ENCODE measurements at places on chromosomes 13 and 19.
A peak's percentile ranks its signal among the peaks of the same experiment; 100 is the strongest.

- DNase-seq, result no peak
Observed at GRCh38 chr19:10207026-10207425, 12.3 kb upstream of the DNMT1 start.

DNA sequence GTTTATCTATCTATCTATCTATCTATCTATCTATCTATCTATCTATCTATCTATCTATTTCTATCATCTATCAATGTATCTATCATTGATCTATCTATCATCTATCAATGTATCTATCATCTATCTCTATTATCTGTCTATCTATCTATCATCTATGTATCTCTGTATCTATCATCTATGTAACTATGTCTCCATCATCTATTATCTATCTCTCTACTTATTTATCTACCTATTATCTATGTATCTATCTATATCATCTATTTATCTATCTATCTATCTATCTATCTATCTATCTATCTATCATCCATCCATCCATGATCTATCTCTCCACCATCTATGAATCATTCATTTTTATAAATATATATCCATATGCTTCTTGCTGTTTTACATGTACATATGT, 15.8 kb downstream of the CYP4F3 start:
- no peak for DNase-seq

DNA sequence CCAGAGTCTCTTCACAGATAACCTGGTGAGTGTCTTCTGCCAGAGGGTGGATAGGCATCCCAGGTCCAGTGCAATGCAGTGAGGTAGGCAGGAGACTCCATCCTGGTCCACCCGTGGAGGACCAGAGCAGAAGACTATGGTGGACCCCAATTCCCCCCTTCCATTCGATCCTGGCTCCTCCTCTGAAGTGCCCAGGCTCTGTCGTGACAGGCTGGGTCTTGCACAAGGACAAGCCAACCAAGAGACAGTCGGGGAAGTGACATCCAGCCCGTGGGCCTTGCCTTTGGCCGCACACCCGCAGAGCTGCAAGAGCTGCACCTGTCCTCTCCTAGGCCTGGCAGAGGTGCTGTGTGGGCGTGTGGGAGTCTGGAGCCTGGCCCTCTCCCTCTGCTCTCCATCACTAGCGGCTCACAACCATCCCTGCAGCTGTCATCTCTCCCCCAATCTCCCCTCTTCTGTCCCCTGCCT, 3.1 kb downstream of the ZNF784 start:
- DNase-seq, result no peak

- peak; percentile 83 for DNase-seq
Observed at GRCh38 chr19:12666265-12667048, at the start of the genes MAN2B1 and WDR83. TSS of gene MAN2B1 (minus strand) at chr19:12666742. CDS start at chr19:12666701, 41 bp downstream. TSS of gene WDR83 (plus strand) at chr19:12666807. CDS start at chr19:12669791, 2,984 bp downstream.

GRCh38 chr19:17784201-17785008, 10.5 kb upstream of the B3GNT3 start:
- peak; percentile 62 for DNase-seq

GRCh38 chr13:33119856-33120543, 103.8 kb downstream of the KL start:
- DNase-seq, result no peak

GRCh38 chr13:101565317-101565716, 112.8 kb downstream of the ITGBL1 start:
- no peak for DNase-seq

DNA sequence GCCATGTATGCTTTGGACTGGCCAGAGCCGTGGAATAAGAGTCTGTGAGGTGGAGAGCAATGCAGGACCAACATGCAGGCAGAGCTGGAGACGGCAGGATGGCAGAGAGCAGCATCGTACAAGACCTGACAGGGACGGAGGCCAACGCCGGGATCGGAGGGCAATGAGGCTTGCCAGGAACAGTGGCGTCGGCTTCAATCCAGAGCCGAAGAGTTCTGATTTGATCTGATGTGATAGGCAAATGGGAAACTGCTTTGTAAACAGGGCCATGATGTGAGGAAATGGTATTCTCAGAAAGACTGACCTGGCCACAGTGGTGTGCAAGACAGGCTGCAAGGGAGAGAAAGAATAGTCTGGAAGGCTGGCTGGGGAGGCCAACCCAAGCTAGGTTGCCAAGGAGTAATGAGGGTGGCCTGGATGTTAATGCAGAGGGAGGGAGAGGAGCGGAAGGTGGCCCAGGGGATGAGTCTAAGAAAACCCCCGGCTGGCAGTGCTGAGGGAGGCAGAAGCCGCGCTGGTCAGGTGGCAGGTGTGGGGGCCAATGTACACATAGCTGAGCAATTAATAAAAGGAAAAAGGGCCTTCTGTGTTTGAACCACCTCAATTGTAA, 26.7 kb downstream of the RCBTB2 start:
- DNase-seq, result no peak

GRCh38 chr19:46009530-46010510, 13.0 kb downstream of the PGLYRP1 start:
- DNase-seq, result peak; percentile 55

GRCh38 chr13:95212983-95213850, 88.0 kb downstream of the ABCC4 start:
- no peak for DNase-seq

DNA sequence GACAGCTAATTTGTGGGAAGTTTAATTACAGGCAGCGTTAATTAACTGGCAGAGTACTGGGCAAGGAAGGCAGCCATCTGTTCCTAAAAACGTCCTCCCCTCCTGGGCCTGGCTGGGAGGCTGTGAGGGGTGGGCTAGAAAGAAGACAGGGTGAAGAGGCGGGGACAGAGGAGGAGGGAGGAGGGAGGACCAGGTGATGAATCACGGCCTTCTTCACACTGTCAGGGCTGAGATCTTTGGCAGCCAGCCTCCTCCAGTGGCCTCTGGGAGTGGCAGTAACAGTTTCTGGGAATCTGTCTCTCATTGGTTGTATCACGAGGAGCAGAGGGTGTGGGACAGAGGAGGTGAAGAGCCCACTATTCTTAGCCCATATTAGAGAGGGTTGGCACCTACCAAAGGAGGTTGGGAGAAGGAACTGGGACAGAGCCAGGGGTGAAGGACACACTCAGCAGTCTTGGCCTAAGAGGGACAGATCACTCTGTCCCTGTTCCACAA, 9.6 kb upstream of the ZNRF4 start:
- no peak for DNase-seq

GRCh38 chr13:35675651-35676050, 199.2 kb upstream of the MAB21L1 start:
- no peak for DNase-seq

- no peak for DNase-seq
Observed at GRCh38 chr13:35987572-35988513, 143.3 kb downstream of the DCLK1 start.

GRCh38 chr13:22219709-22220108, 548.8 kb downstream of the FGF9 start:
- DNase-seq, result no peak

DNA sequence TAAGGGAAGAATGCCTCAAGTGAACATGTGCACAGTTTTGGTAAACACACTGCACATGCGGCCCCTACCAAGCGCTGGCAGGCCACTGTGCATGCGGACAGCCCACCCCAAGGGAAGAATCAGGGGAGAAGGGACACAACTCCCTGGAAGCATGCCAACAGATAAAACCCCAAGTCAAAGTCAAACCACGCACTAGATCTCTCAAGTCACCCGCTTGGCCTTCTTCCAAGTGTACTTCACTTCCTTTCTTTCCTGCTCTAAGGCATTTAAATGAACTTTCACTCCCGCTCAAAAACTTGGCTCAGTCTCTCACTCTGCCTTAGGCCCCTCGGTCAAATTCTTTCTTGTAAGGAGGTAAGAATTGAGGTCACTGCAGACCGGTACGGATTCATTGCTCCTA, 4.6 kb upstream of the RFXAP start:
- no peak for DNase-seq

GRCh38 chr19:35155441-35155840, 906 bp downstream of the FXYD5 start:
- no peak for DNase-seq

- DNase-seq, result no peak
Observed at GRCh38 chr13:84362777-84363176, 480.5 kb upstream of the SLITRK1 start.

DNA sequence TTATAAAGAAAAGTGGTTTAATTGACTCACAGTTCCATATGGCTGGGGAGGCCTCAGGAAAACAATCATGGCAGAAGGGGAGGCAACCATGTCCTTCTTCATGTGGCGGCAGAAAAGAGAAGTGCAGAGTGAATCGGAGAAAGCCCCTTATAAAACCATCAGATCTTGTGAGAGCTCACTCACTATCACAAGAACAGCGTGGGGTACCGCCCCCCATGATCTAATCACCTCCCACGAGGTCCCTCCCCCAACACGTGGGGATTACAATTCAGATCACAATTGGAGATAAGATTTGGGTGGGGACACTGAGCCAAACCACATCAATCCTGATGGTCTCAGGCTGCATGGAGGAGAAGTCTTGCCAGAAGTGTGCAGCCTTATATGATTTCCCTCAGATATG, 26.0 kb downstream of the TM9SF2 start:
- no peak for DNase-seq

DNA sequence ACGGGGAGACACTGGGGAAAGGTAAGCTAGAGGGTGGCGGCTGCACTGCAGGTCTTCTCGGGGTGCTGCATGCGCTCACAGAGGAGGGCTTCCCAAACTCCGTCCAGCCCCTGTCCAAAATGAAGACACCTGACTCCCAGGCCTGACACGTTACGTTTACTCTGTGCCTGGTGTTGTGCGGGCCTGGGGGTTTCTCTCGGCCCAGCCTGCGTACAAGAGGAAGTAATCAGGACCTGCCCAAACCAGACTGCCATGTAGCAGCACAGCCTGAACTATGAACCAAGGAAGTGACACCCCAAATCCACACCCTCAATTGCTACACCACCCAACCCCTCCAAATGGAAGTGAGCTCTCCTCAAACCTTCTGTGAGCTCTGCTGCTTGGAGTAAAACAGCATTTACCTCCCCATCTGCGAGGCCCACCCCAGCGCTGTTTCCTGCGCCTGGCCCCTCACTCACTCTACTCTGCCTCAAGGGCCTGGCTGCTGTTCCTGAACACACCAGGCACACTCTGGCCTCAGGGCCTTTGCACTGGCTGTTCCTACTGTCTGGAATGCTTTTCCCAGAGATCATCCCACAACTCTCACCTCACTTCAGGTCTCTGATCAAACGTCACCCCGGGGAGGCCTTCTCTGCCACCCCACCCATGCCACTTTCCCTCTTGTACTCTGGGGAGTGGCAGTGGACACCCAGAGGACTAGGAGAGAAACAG, 3.0 kb downstream of the HSPBP1 start:
- DNase-seq, result no peak

GRCh38 chr19:51458899-51459505, 748 bp upstream of the SIGLEC8 start:
- no peak for DNase-seq

DNA sequence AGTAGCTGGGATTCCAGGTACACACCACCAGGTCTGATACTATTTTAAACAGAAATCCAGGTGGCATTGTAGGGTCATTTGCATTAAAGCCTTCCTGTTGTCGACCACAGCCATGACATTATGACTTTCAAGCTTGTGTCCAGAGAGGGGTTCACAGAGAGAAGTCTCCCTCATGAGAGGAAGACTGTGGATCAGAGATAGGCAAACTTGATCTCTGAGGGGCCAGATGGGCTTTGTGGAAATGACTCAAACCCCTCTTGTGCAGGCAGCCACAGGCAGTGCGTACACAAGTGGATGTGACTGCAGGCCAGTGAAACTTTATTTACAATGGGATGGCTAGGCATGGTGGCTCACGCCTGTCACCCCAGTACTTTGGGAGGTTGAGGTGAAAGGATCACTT, 27.8 kb upstream of the F2RL3 start:
- no peak for DNase-seq

GRCh38 chr19:28242317-28242927, 970.5 kb downstream of the UQCRFS1 start:
- no peak for DNase-seq

DNA sequence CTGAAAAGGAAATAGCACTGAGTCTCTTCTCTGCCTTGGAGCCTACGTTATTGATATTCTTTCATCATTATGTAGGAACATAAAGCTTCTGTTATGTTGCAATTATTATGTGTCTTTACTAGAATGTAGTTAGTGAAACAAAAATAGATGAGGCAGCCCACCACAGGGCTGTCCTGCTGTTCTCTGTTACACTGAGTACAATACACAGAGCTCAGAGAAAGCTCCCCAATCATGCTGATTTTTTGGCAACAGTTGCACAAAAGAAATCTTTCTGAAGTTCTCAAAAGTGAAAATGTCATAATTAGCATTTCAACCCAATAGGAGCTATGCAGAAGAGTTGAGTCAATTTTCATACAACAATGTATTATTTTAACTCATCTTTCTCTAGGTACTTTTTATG, 119.5 kb downstream of the EFNB2 start:
- DNase-seq, result no peak

- DNase-seq, result no peak
Observed at GRCh38 chr13:36840718-36841250, 21.8 kb downstream of the RFXAP start.
